ENCODE measurements at places on chromosomes 4 and X.

DNA sequence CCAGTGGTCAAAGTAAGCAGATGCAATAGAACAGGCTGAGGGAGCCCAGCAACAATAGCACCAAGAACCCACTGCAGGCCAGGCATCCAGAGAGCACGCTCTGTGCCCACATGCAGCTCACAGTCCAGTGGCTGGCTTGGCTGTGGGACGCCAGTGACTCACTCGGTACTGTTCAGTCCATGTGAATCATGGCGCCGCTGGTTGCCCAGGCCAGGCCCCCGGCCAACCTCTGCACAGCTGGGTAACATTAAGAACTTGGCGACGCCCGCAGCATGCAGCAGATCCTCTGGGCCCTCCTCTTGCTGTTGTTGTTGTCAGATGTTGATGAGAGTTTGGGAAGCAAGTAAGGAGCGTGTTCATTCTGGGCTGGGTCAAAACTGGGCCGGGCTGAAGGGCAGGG, 60.5 kb downstream of the MSX1 start:
- DNase-seq = no peak

DNA sequence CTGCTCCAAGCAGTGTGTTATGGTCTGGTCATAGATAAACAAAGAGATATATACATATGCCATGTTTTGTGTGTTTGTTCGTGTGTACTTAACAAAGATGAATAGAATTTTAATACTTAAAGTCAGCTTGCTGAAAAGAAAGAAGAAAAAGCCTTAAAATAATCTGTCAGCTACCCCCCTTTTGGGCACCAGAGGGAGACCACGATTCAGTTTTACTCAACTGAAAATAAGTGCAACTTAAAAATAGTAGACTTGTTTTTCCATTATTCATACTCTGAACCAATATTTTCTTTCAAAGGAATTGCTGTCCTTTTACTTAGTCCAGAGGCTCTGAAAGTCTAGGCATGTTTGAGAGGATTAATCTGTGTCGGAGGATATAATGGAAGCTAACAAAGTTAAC, 181.7 kb upstream of the AGTR2 start:
- DNase-seq = no peak

DNA sequence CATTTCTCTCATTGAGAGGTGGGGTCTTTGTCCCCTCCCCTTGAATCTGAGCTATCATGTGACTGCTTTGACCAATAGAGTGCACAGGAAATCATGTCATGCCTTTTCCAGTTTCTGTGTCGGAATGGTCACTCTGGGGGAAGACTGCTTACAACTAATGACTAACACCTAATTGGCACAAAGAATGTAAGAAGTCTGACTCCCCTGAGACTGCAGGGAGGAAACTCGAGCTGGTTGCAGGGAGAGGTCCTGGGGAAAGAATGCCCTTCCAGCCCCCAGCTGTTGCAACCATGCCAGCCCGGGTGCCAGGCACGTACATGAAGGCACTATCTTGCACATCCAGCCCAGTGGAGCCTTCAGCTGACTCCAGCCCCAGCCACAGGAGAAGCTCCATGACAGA, 254.2 kb downstream of the DHX15 start:
- DNase-seq = no peak

DNA sequence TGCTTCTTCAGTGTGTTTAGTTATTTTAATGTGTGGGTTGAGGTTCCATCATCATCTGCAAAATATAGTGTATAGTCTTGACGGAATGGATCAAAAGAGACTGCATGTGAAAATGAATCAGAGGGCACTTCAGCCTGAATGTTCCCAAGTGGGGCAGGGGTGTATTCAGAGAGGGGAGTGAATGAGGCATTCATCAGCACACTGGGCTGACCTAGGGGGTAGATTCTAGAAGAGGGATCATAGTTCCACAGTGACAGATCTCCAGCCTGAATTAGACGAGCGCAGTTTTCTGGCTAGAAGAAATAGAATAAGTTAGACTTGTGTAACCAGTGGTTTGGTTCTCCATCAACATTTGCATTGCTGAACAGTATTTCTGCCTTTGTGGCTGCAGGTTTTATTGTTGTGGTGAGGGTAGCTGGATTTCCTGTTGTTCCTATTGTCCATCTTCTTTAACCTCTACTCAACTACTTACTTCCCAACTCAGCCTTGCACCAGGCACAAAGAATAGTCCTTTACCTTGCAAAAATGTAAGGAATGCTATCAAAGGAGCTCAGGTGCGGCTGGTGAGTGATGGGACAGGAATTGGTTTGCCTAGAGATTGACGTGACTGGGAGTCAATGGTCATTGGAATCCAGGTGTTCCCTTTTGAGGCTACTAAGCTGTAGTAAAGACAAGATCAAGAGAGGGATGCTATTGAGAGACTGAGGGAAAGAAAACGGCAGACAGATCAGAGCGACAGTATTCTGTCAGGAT, 50.9 kb downstream of the NAP1L5 start:
- no peak for DNase-seq

DNA sequence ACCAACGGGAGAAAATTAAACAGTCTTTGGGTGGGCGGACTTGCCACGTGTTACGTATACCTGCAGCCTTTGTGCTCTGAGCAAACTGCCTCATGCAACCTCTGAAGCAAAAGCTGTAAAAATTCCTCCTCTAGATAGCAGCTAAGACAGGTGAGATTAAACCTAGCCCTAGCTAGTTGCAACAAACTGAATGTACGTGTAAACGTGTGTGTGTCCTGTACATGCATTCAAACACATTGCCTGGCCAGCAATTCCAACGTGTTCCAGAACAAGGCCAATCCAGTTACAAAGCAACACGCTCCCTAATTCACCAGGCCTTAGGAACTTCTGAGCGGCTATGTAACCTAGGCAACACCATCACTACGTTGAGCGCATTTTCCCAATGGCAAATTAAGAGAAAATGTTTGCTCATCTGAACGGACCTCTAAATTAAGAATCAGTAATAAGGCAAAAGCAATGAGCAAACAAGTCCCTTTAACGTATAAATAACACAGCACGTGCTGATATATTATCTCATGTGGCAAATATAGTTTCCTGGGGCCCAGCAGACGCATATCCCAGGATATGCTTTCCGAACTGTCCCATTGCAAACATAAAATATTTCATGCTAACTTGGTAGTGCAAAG, 792 bp downstream of the PPID start:
- DNase-seq = no peak

GRCh38 chrX:153970357-153971123, 1.1 kb downstream of the HCFC1 start:
- DNase-seq = no peak

GRCh38 chr4:82710197-82710929, 88.2 kb downstream of the SCD5 start:
- no peak for DNase-seq

- no peak for DNase-seq
These were observed 22.9 kb upstream of the GABRQ start for GRCh38 chrX:152614791-152615190.

DNA sequence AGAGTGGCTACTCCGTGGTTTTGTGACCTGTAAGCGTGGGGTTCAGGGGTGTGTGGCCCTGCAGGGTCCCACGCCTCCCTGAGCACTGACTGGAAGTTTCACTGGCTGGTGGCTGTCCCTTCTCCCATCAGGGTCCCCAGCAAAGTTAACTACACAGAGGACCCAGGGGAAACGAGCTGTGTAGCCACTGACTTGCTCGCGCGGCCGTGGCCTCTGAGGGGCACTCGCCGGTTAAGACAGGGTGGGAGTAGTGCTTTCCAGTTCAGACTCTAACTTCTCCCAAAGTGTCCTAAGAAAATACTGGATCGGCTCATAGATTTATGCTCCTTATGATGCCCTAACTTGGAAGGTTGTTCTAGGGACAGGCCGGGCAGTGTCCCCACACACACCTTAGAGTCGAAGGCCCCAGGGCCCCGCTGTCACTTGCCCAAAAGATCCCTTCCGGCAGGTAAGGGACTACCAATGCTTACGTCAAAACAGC, 28.2 kb downstream of the NELFA start:
- no peak for DNase-seq

- no peak for DNase-seq
These were observed 18.6 kb downstream of the AIMP1 start for GRCh38 chr4:106334741-106335470.

DNA sequence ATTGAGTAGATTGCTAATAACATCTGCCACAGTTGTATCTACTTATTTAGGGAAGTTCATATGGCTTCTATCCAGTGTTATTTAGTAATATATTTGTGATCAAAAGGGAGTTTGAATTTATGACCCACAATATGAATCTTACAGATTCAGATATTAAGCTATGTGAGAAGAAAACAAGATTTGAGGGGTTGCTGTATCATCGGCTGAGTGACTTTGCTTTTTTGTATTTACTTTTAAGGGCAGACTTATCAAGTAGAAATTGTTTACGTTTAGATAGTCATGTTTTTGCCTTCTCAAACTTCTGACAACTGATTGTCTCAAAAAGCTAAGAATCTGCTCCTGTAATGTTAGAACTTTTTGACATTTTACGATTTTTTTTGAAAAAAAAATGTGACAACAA, 17.2 kb upstream of the DCK start:
- DNase-seq = no peak

GRCh38 chrX:102899940-102900916, 36.8 kb upstream of the RAB40AL start:
- peak; percentile 12 for DNase-seq

GRCh38 chr4:3411676-3412075, 30.1 kb upstream of the HGFAC start:
- DNase-seq = no peak

DNA sequence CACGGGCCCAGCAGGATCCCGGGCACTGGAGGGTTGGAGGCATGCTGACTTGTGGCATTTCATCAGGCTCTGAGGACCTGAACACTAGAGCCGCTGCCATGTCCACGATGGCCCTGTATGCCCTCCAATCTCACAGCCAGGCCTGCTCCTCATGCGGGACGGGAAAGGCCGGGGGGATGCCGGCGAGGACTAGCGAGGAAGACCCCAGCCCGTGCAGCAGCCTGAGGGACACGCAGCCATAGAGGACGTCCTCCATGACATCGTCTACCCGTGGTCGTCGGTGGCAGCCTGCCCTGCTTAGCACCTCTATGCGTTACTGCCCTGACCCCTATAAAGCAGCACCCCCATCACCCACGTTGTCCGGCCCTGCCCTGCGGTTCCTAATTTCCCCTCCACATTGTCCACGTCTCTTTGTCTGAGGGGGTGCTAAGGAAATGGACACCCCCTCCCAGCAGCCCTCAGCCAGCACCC, 32.6 kb downstream of the HMX1 start:
- no peak for DNase-seq

- no peak for DNase-seq
These were observed 66.6 kb upstream of the IQCM start for GRCh38 chr4:149882251-149882650.

DNA sequence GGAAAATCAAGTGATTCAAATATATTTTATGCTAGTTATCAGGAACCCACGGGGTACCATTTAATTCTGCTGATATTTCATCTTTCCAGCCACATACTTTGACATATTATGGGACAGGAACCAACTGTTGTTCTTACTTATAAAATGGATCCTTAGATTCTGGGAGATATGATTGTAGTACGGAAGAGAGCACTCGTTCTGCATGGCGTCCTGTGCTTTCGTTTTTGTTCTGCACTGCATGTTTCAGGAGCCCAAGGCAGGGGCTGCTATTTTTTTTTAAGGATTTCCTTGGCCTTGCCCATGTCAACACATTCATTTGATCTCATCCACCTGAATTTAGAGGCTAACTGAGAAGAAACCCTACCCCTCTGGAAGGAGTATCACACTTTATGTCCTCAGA, 245.5 kb upstream of the TLL1 start:
- DNase-seq = no peak

DNA sequence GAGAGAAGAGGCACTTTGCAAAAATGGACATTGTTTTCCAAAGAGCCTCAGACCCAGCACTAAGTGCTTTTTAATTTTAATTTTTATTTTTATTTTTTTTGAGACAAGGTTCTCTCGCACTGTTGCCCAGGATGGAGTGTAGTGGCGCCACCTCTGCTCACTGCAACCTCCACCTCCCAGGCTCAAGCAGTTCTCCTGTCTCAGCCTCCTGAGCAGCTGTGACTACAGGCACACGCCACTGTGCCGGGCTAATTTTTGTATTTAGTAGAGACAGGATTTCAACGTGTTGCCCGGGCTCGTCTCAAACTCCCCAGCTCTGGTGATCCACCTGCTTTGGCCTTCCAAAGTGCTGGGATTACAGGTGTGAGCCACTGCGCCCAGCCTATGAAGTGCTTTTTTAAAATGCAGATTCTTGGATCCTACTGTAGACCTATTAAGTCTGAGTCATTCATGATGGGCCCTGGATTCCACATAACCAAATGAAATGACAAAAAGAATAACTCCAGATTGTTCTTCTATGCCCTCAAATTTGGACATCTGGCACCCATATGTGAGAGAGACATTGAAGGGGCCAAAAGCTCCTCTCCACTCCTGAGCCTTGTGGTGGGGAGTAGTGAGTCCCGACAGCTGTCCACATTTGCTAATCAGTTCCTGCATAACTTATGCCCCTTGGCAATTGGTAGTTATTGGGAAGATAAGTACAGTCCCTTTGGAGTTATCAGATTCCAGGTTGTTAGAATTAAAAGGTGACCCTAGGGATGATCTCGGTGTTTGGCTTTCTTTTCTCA, 3.6 kb downstream of the NOCT start:
- no peak for DNase-seq

GRCh38 chrX:48579259-48579658, 5.0 kb downstream of the RBM3 start:
- no peak for DNase-seq

GRCh38 chr4:42531341-42532030, 125.4 kb downstream of the ATP8A1 start:
- DNase-seq = no peak

DNA sequence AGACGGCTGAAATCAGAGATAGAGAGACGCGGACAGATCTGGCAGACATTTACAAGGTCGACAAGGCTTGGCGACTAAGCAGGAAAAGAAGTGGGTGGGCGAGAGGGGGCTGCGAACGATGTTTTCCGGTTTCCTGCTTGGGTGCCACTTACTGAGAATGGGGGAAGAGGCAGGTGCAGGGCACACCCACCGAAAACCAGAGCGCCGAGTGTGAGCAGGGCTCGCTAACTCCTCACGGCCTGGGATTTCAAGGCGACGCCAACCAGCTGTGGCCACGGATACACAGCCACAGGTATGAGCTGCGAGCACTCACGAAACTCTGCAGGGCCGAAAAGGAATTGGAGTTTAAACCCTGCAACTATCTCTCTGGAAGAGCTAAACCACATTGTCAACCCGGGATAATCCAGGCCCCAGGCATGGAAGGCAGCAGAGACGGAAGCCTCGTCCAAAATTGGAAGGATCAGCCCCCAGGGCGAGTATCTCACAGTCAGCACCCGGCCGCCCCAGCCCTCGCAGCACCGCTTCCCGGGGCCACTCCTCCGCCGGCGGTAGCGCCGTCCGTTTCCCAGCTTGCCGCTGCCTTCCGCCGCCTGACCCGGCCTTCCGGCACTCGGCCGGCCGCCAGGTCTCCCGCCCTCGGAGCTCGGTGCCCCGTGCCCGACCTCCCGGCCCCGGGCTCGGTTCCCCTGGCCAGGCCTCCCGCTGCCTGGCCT, 778 bp downstream of the CASP3 start:
- DNase-seq = peak; percentile 24

DNA sequence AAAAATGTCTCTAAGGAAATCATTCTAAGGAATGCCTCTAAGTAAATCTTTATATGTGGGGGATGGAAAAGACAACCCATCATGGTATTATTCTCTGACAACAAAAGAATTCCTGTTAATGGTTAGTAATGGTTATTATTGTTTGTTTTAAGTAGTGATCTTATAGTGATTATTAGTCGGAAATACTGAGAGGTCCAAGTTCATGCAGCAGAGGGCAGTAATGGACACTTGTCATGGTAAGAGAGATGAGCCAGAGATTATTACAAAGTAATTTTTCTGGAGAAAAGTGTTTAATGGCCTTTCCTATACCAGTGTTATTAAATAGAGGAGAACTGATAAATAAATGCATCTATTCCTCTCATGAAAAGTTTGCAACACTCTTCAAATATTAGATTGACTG, 8.1 kb upstream of the DKK2 start:
- DNase-seq = no peak

Measured in activated CD8-positive, alpha-beta memory T cell treated with anti-CD3 and anti-CD28 coated beads for 4 hours (primary cell).